GM04504 (cell line): ENCODE measurements at places on chromosomes 5 and 9.

DNA sequence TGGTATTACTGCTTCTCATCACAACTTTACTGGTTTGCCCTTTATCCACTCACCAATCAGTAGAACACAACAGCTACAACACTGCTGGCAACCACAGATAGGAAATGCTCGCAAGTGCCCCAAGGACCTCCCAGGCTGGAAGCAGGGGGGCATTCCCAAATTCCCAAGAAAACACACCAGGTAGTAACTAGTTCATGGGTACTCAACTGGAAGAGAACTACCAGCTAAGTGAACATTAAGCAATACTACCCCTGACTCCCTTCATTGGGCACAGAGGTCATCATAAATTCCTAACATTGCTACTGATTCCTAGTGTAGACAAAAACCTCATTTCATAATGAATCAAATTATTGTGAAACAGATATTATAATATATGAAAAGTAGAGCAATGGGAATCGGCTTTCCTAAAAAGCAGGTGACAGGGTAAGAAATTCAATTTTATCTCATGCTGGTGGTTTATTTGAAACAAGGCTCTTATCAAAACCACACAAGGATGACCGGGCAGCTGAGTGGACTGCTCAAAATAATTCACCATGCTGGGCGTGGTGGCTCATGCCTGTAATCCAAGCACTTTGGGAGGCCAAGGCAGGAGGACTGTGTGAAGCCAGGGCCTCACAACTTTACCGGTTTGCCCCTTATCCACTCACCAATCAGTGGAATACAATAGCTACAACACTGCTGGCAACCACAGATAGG, 81.6 kb downstream of the TLE1 start:
- no peak for DNase-seq

- DNase-seq, result peak; percentile 35
Measured at GRCh38 chr9:20872340-20872977, 159.0 kb downstream of the HACD4 start.

DNA sequence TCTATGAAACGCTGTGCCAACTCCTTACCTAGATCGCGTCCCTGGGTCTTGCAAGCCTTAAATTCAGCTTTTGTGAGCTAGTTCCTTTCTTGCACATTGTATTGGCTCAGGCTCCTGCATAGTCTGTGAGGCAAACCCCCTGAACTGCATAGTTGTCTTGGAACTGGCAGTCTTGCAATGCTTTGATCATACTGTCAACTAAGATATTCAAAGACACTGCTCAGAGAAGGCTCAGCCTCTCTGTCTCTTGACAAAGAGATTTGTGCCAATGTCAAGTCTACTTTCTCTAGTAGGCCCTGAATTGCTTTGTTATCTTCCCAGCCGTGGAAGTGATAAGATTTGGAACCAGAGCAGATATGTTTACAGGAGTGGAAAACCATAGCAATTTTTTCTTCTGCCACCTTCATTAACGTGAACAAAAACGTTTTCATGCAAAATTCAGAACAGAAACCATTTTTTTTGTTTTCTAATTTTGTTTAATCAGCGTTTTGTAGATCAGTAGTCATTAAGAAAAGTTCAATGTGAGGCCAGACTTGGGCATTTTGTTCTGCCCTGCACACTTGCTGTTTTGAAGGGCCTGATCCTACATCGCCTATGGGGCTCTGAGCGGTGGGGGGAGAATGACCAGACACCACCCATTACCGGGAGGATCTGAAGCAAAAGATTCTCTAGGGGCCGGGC, 27.6 kb upstream of the ENTREP1 start:
- no peak for DNase-seq

DNA sequence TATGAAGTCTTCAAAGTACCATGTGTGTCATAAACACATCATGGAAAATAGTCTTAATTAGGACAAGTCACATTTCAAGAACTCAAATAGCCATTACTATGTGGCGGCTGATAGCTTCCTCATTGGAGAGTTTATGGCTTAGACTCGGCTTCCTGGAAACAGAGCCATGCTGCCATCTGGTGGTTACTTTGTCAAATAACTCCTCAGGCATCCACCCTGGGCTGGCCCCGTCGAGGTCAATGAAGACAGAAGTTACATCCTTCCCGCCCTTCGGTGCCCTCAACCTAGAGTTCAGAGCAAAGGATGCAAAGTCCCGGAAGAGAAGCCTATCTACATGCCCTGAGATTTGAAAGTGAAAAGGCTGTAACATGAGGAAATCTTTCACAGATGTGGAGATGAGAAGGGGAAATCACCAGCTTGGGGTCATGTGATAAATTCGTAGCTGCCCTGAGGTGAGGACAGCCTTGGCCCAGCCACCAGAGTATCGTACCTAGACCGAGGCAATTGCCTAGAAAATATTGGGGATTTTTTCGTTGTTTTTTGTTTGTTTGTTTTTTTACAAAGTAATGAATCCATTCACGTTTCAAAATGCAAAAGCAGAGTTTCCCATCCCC, 45.5 kb upstream of the ZNF169 start:
- DNase-seq, result peak; percentile 47

GRCh38 chr9:20209391-20210340, 412.6 kb downstream of the MLLT3 start:
- DNase-seq, result no peak

DNA sequence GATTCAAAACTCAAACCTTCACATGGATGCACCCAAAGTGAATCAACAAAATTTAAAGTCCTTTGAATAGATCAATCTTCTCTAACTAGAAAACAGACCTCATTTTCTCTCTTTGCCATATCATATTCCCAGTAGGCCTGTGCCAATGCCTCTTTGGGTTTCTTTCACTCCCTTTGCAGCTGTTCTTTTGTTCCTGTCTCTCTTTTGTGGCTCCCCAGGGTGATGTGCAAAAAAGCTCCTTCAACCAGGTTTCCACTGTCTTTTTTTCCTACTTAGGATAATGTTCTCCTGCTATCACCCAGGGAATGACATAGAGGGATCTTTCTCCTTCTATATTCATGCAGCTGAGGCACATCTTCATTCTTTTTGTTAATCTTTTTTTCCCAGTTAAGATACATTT, 54.6 kb downstream of the MARCHF3 start:
- DNase-seq, result no peak

DNA sequence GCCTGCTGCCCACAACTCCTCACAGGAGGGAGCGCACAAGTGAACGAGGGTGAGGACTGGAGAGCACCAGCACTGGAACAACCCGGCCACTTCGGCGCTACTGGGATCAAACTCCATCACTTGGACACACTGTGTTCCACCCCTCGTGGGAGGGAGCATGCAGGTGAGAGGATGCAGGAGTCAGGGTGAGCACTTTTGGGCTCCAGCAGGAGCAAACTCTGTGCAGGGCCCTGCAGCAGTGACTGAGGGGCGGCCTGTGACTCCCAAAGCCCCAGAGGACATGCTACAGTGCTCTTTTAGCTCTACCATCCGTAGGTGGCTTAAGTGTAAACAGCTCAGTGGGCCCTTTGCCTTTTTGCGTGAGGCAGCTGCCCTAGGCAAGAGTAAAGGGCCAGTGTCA, 4.4 kb upstream of the MOCS2 start:
- DNase-seq, result no peak

- DNase-seq, result no peak
Measured at GRCh38 chr9:88268886-88269285, 119.4 kb upstream of the SPIN1 start.

DNA sequence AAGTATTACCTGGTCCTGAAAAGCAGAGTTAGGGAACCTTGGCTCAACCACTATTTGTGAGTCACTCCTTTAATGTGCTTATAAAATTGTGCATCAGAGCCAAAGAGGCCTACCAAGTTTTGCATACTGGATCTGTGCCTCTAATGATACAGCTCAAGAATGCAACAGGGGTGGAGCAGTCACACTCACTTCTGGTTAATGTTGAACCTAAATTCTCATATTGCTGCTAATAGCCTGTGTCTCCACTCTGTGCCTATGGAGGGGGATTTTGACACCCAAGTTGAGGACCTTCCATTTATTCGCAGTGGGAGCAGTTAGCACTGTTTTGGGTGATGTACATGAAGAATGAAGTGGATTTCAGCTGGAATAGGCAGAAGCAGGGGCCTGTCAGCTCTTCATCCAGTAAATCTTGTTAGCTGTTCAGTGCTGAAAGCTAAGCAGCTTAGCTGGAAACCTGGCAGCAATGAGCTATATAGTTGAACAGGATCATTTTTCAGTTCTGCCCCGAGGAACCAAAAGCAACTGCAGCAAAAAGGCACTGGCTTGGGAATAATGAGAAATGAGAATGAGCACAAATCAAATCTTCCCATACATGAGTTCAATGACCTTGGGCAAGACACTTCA, 9.7 kb downstream of the SH3TC2 start:
- DNase-seq, result peak; percentile 41

- DNase-seq, result peak; percentile 94
Measured at GRCh38 chr9:115328228-115328627, 210.3 kb upstream of the TNC start.
